ENCODE measurements at places on chromosomes 6 and 20.

GRCh38 chr6:159075506-159076228, 30.9 kb upstream of the TAGAP start:
- DNase-seq = peak; percentile 48

DNA sequence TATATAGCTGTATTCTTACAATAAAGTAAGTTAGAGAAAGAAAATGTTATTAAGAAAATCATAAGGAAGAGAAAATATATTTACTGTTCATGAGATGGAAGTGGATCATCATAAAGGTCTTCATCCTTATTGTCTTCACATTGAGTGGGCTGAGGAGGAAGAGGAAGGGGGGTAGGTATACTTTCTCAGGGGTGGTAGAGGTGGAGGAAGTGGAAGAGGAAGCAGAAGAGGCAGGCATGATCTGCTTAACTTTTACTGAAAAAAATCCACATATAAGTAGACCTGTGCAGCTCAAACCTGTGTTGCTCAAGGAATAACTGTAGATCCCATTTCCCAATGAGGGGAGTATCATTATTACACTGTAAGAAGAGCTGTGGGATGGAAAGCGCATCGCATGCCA, 714.2 kb downstream of the KIF16B start:
- DNase-seq = no peak

- no peak for DNase-seq
These were observed 374.3 kb downstream of the CDH26 start for GRCh38 chr20:60332523-60332922.

DNA sequence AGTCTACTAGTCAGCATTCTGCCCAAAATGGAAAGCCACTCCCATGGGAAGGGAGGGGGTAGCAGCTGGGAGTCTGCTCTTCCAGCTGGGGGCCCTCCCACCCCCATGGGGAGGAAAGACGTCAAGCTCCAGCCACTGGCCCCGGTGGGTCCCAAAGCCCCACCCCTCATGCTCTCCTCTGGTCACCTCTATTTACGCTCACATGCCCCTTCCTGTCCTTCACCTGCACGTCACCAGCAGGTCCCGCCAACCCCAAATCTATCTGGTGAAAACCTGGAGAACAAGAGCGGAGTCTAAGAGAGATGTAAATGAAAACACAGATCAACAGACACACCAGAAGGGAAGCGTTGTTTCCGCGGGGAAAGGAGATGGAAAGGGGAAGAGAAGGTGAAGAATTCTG, 30.0 kb upstream of the ZBP1 start:
- no peak for DNase-seq

GRCh38 chr20:54681869-54682268, 206.5 kb downstream of the DOK5 start:
- DNase-seq = no peak

- DNase-seq = no peak
These were observed 22.7 kb downstream of the LYRM2 start for GRCh38 chr6:89615882-89616281.

GRCh38 chr20:21575981-21576740, 62.3 kb upstream of the NKX2-2 start:
- no peak for DNase-seq

GRCh38 chr20:23955896-23956295, 32.7 kb downstream of the GGTLC1 start:
- DNase-seq = no peak

GRCh38 chr20:3430376-3431069, 23.1 kb upstream of the DNAAF9 start:
- DNase-seq = peak; percentile 66

DNA sequence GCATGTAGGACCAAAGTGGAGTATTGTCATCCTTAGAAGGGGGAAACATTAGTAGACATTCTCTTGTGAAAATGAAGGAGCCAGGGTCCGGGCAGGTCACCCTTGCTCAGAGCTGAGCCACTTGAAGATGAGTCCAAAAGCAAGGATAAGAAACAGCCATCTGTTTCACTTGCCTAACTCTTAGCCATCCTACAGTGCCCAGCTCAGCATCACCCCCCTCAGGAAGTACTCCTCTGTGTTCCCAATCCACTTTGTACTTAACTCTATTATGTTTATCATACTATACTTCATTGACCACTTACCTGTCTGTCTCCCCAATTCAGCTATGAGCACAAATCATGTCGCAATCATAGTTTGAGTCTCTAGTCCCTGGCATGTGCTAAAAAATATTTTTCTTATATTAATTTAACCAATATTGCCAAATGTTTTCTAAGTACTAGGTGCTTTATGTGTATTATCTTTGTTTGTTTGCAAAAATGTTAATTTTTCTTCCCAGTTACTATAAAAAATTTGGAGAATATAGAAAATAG, 8.1 kb upstream of the TOX2 start:
- no peak for DNase-seq

GRCh38 chr6:158999154-158999665, 792 bp downstream of the RSPH3 start:
- no peak for DNase-seq

- DNase-seq = no peak
These were observed 117.9 kb downstream of the AHI1 start for GRCh38 chr6:135379647-135380046.

DNA sequence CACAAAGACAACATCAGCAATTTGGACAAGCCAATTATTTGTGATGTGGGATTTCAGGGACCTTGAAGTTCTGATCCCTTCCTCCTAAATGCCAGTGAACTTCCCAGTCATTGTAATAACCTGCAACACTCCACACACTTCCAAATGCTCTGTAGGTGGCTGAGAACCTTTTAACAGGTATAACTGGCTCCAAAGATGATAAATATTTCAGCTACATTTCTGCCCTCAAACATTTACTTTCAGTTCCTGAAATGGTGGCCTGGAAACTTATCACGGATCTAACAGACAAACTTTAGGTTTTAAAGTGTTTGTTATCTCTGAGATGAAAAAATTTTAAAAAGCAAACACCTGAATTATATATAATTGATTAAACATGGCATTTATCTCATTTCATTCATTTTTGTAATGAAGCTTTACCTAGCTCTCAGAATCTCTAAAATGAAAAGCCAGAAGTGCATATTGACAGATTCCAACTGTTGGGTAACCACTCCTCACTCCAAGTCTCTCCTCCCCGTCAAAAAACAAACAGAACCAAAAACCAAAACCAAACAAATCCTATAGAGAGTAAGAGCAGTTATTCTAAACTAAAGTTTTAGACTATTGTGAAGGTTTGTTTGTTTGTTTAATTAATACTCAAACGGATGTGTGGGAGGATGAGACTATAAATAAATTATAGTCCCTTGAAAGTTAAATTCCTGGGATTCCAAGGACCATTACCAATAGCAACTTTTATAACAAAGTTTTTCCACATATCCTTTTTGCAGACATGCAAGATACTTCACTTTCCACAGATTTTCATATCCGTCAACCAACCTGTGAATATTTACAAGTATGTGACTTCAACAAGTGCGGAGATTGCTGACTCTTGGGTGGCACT, 12.4 kb upstream of the KIAA0408 start:
- DNase-seq = no peak

DNA sequence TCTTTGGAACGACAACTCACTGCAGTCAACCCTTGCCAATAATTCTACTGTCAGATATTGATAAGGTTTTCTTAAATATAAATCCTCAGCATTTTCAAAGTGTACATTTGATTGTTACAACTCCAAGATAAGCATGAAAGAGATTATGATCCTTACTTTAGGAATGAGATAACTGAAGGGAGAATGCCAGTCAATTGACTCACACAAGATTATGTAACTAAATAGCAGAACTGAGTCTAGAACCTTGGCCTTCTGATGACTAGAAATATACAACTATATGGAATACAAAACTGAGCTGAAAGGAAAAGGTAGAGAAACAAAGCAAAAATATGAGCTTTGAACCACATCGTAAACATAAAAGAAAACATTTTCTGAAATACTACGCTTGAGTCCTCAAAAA, 26.9 kb upstream of the STXBP5 start:
- peak; percentile 5 for DNase-seq

DNA sequence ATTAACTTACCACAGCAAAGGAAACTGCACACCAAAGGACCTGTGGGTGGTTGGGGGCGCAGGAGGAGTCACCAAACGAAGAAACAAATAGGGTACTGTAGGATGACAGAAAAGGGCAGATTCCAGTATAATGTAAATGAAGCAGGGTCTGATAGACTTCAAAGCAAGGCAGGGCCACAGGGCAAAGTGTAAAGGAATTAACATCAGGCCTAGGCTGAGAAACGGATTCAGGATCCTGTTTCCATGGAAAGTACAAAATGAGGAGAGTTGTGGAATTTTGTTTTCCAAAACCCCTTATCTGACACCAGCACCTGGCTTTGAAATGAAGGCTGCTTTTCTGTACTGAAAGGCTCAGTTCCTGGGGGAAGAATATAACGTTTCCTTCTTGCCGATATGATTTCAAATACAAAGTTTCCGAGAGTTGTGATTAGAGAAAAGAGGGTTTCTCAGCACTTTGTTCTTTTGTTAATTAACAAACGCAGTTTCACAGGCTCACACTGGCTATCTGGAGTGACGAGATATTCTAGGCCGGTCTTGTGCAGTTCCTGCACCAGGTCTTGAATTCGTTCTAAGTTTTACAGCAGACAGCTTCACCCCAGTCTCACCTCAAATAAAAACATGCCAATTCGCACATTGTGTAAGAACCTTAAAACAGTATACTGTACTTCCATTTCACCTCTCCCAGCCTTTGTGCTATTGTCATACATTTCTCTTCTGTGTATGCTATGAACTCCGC, 5.8 kb downstream of the DEFB123 start:
- no peak for DNase-seq

DNA sequence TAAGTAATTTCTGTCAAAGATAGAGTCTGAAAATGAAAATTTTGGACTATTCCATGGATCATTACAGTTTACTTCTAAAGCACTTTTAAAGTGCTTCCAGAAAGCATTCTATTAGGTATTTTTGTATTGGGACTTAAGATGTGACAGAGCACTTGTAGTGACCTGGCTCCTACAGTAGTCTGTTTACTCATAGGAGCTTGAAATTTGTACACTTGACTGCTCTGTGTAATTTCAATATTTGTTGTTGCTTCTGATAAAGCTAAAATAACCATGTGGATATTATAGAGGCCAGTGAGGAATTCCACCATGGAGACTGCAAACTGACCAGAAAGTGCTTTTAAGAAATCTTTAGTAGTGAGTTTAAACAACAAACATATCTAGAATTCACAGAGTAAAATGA, 10.3 kb downstream of the NFYA start:
- no peak for DNase-seq

DNA sequence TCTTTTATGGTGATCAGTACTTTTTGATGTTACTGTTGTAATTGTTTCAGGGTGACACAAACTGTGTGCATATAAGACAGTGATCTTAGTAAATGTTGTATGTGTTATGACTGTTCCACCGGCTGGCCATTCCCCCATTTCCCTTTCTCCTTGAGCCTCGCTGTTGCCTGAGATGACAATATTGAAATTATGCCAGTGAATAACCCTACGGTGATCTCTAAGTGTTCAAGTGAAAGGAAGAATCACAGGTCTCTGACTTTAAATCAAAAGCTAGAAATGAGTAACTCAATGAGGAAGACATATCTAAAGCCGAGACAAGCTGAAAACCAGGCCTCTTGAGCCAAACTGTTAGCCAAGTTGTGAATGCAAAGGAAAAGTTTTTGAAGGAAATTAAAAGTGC, 32.3 kb downstream of the TULP4 start:
- DNase-seq = no peak

- DNase-seq = peak; percentile 3
These were observed 104.2 kb upstream of the PDE10A start for GRCh38 chr6:165767228-165767627.

GRCh38 chr6:128032042-128032441, 131.2 kb upstream of the THEMIS start:
- no peak for DNase-seq

- no peak for DNase-seq
These were observed 102.7 kb downstream of the RIN2 start for GRCh38 chr20:19860737-19861136.

- no peak for DNase-seq
These were observed 4.7 kb downstream of the MRPS18A start for GRCh38 chr6:43682724-43683429.

GRCh38 chr20:2874456-2874855, 1.2 kb downstream of the PTPRA start:
- DNase-seq = no peak

GRCh38 chr6:111841822-111842221, 31.4 kb downstream of the FYN start:
- DNase-seq = peak; percentile 81

GRCh38 chr6:22926790-22927354, 357.5 kb downstream of the HDGFL1 start:
- no peak for DNase-seq

DNA sequence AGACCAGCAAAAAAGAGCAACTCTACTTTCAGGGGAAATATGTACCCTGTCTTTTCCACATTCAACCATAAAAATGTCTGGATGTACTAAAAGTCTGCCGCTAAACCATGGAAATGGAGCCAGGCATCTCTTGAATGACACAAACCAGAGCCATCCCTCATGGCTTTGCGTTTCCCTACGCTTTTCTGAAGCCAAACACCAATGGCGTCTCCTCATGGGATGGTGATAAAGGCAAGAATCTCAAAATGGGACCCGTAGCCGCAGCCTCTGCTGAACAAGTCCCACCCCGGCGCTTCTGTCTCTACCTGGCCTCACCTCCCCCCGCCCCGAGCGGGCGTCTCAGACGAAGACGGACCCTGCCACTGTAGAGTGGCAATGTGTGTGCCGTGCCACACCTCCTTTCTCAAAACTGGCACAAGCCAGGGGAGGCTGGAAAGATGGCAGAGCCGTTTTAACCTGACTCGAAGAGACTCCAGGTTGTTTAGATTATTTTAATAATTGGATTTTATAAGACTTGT, 80.3 kb upstream of the AFDN start:
- DNase-seq = no peak

GRCh38 chr20:38091441-38092216, 58.1 kb downstream of the RPRD1B start:
- peak; percentile 36 for DNase-seq

DNA sequence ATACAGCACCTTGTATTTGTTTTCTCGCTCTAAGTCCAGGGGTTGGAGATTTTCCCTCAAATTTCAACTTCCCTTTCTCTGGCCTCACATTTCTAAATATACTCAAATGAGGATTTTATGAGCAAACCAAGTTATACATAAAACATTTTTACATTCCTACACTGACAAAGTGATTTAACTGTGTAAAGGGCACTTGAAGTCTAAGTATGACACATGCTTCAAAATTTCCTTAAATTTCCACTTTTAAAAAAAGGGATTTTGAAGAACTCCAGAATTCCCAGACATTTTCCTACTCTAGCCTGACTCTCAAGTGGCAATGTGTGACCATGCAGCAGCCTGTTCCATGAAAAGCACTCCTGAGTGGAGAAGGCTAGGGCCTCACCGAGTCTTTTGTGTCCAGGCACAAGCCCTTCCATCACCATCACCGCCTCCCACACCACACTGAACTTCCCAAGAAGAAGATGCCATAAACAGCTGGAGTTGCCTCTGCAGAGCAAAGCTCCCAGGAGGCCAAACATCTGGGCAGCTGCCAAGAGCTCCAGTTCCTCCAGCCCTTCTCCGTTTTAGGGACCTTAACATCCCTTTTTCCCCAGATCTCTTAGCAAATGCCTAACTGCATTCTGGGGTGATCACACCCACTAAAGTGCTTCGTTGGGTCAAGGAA, 68.9 kb downstream of the NCR2 start:
- DNase-seq = no peak
